Activated CD4-positive, CD25-positive, alpha-beta regulatory T cell treated with anti-CD3 and anti-CD28 coated beads, Interleukin-2, amount 50 U/mL, for 72 hours (primary cell): ENCODE measurements at places on chromosomes 3 and 15.

- DNase-seq: no peak
Observed at GRCh38 chr3:104510131-104510849, 856.4 kb upstream of the ALCAM start.

GRCh38 chr3:55669133-55669532 lies 182.0 kb upstream of the WNT5A start:
- DNase-seq: no peak

DNA sequence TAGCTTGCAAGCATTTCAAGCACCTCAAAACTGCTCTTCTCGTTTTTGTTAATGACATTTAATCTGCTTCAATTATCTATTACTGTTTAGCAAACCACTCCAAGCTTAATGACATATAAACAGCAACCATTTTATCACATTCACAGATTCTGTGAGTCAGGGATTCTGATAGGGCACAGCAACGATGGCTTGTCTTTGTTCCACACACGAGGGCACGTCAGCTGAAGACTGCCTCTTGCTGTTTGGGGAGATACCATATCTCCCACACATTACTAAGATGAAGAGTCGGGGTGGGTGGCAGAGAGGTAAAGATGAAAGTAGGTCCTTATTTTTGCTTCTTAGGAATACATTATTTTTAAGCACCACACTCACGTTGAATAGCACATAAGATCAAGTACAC lies 19.3 kb downstream of the CPOX start:
- DNase-seq: no peak

DNA sequence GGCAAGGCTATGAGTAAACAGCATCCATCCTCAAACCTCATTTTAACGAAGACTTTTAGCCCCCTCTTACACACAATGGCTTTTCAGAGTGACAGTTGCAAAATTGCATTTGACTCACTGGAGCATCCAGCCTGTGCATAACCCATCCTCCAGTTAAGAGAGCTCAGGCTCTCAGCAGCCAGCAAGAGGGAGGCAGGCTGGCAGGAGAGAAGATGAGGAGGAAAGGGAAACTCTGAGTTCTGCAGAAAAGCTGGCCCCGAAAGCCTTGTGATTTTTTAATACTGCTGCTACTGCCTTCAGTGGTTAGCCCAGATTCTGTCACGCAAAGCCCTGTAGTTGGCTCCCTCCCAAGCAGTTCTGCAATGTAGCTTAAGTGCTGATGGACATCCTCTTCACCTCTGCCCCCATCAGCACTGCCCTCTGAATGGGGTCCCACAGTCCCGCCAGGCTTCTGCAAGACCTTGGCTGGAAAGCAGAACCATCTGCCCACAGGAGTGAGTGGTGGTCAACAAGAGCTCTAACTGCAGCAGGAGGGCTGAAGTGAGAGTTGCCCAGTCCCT lies 371.3 kb downstream of the EPHB1 start:
- no peak for DNase-seq

- no peak for DNase-seq
Observed at GRCh38 chr3:52679199-52679538, 6.5 kb downstream of the PBRM1 start.

DNA sequence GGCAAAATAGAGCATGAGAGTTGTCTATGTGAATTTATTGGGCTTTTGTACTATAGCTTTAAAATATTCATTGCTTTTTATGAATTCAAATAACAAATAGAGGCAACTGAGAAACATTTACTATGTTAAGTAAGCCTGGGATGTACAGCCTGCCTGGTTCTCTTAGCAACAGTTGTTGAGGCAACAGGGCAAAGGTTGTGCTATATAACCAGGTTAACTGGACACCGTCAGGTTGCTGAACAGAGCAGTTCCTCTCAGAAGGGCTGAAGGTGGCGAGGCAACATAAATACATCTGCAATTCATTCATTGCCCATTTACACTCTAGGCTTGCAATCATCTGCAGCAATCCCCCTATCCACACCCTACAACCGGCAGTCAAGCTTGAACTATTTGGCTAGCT lies 78.2 kb downstream of the GTF2E1 start:
- no peak for DNase-seq

DNA sequence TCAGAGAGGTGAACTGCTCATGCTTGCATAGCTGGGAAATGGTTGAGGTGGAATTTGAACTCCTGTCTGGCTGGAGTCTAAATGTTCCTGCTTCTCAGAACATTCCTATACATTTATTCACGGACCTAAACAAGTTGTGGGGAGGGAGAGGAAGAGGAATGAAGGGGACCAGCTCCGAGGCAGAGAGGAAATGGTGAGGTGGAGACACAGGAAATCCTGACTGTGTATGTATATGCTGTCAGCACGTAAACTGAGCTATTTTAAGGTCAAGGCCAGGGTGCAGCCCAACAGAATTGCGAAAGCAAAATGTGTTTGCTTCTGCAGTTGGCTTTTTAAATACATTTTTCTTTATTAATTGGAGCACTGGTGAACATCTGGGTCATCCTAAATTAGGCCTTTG lies 74.1 kb upstream of the POMGNT2 start:
- no peak for DNase-seq

GRCh38 chr3:45626096-45626887 lies 31.7 kb downstream of the LIMD1 start:
- DNase-seq: no peak

GRCh38 chr3:111971533-111972130 lies 7.2 kb upstream of the ABHD10 start:
- no peak for DNase-seq

DNA sequence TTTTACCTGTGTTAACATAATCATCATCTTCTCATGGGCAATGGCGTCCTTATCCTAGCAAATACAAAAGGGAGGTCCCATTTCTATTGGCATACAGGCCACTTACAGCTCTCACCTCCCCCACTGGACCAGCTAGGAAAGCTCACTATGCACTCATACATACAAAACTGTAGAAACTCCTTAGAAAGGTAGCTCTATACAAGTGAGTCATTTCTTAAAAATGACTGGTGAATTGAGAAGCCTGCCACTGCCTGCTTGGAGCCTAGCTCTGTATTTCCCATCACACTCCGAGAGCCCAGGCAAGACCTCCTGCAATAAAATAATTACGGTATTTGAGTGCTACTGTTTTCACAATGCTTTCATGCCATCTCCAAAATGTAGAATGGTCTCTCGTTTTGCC lies 321.8 kb downstream of the ULK4 start:
- DNase-seq: no peak

DNA sequence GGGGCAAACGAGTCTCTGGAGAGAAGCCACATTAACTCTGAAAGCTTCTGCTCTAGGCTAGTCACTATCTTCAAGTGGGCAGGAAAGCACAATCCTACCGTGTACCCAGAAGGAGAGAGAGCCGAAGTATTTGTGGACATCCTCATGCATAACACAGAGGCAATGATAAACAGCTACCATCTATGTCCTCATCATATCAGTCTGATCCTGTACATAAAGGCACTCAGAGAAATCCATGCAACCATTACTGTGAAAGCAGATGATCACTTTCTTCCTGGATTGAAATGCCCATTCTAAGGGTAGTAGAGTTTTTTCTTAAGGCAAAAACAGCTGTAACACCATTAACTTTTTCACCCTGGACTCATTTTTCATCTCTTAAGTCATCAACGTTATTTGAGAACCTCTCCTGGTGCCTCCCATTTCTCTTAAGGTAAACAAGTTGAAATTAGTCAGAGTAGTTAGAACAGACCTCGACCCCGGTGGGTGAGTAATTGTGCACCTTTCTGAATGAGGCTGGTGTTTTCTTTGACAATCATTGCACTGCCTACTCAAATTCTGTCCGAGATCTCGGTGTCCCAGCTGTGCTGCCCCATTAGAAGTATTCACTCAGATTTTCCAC lies 327.4 kb downstream of the SHQ1 start:
- DNase-seq: no peak

DNA sequence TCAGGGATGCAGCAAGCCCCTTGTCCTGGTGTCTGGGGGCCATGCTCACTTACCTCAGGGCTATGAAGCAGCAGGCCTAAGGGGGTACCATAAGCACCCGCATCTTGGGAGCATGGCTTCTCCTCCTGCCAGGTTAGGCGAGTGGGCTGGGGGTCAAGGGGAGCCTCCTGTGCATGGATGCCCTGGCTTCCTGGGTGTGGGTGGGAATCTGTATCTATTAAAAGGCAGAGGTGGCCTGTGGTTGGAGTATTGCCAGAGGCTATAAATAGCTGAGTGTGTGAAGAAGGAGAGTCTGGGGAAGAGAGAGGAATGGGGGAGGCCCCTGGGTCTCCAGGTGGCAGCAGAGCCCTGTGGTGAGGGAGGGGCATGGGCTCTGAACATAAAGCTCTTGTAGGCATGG lies 19.5 kb downstream of the ACVR2B start:
- DNase-seq: no peak

DNA sequence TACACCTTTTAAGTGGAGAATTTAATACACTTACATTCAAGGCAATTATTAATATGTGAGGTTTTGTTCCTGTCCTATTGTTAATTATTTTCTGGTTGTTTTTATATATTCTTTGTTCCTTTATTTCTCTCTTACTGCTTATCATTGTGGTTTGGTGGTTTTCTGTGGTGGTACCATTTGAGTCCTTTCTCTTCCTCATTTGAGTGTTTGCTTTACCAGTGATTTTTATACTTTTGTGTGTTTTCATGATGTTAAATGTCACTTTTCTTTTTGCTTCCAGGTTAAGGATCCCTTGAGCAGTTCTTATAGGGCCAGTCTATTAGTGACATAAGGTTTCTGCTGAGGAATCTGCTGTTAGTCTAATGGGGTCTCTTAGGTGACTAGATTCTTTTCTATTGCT lies 116.5 kb downstream of the LRRK1 start:
- DNase-seq: no peak

GRCh38 chr15:25891081-25891480 lies 28.0 kb upstream of the ATP10A start:
- DNase-seq: no peak
